ENCODE measurements at places on chromosomes 5 and 9.
A peak's percentile ranks its signal among the peaks of the same experiment; 100 is the strongest.

DNA sequence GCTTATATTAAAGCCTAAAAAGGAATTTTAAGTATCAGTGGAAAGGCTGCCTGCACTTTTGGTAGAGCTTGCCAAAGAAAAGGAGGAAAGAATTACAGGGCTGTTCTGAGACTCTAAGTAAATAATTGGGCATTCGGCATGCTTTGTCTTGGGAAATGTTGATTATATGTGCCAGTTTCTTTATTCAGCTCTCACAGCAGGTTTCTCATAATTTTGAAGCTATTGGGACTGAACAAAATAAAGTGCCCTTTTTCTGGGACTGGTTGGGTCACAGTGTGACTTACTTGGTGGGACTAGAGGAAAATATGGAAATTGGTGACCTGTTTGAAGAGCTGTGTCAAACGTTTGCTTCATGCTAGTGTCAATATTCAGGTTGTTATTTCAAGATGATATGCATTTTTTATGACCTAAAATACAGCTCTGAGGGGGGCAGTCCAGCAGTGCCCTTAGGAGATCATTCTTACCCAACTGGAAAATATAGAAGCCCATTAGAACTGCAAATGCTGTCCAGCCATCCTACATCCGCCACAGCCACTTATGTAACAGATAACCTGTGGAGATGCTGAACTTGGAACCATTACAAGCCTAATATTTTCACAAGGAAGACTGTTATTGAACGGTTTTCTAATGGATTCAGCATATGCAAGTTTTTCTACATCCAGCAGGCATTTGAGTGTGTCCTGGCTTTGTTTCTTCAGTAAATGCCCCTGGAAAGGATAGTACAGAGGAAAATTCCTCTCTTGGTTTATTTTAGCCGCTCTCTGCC is 122.4 kb downstream of the SNCAIP start:
- no peak overlapping the region for H3K27ac ChIP-seq
- H3K4me3 ChIP-seq = no peak overlapping the region
- H3K36me3 ChIP-seq = no peaks in the 10 kb centered on the region
- no peaks in the 10 kb centered on the region for H3K4me1 ChIP-seq

- H3K4me1 ChIP-seq = peaks cover 4% of the 10 kb centered on the region
- H3K27me3 ChIP-seq = peaks cover 5% of the 10 kb centered on the region
- H3K36me3 ChIP-seq = no peaks in the 10 kb centered on the region
- no peak overlapping the region for H3K27ac ChIP-seq
Observed at GRCh38 chr9:93308158-93308602, 124.2 kb downstream of the WNK2 start.

DNA sequence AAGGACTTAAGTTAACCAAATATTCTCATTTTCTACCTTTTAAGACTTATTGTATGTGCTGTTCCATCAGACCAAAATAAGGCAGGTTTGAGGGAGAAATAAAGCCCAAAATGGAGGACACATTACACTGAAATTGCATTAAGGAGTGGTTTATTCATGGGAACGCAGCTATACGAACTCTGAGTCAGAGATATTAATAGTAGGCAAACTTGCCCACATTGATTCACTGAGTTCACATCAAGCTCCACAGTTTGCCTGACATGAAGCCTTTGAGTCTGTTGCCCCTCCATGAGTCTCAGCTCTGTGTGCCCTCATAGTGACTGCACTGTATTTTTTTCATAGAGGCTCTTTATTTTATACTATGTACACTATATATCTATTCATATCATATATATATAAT is 135.0 kb upstream of the SNX2 start:
- H3K36me3 ChIP-seq = no peaks in the 10 kb centered on the region
- no peak overlapping the region for H3K4me3 ChIP-seq
- no peaks in the 10 kb centered on the region for H3K4me1 ChIP-seq
- peaks cover 6% of the 10 kb centered on the region for H3K27me3 ChIP-seq
- H3K27ac ChIP-seq = no peak overlapping the region
- no peak for DNase-seq

- no peaks in the 10 kb centered on the region for H3K27me3 ChIP-seq
- no peak for DNase-seq
- H3K27ac ChIP-seq = no peak overlapping the region
- H3K36me3 ChIP-seq = peaks cover 14% of the 10 kb centered on the region
Observed at GRCh38 chr9:112618385-112619009, 99.4 kb downstream of the INIP start.

DNA sequence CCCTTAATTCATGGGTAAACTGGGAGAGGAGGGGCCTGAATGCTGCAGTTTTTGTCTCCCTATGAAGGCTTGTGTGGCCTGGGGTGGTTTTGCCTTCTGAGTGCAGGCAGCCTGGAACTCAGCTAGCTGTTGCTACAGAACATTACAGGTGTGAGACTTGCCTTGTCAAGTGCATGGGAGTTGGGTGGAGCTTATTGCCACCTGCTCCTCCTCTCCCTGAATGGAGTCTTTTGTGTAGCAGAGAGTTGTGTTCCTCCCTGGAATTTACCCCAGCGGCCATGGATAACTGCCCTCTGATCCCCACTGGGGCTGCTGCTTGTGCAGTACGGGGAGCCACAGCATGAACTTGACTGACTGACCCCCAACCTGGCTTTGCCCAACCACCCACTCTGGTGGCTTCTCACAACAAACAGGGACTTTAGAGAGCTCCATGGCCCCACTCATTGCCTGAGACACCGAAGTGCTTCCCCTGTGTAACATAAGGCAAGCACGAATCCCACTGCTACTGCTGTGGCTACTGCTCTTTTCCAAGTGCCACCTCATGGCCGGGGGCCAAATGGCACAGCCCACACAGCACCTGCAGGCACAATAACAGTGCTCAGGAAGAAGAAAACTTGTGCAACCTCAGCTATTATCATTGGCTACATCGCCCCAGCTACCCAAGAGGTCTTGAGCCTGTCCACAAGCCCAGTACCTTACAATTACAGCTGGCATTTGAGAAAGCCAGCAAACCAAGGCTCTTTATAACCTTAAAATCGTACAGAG is 942.9 kb downstream of the CDH18 start:
- H3K4me1 ChIP-seq = no peaks in the 10 kb centered on the region
- no peaks in the 10 kb centered on the region for H3K27me3 ChIP-seq
- DNase-seq = no peak
- H3K4me3 ChIP-seq = no peak overlapping the region
- H3K27ac ChIP-seq = no peak overlapping the region

DNA sequence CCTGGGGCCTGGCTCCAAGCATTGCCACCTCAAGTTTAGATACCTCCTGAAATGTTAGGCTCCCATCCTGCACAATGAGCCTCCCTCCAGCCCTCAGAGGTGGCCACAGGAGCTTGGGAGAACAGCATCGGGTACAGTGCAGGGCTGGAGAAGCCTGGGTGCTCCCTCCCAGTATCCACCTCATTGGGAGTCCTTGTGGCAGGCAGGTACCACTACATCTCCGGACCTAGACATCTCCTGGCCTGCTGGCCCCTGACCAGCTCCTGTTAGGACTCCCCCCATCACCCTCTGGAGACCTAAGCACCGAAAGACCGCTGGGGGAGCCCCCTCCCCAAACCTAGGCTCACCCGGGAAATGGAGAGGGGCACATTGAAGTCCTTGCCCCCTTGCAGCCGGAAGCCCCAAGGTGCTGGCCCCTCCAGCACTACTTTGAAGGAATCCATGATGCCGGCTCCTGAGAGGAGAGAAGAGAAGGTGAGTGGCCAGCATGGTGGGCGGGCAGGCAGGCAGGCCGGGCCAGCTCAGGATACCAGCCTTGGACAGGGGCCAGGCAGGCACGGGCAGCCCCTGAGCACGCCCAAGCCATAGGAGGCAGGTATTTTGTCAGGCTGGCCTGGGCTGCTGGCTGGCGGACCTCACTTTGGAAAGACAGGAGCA is 1.2 kb downstream of the PDLIM7 start:
- peaks cover 11% of the 10 kb centered on the region for H3K36me3 ChIP-seq
- peak; percentile 42 for DNase-seq
- H3K27ac ChIP-seq = no peak overlapping the region
- peaks cover 51% of the 10 kb centered on the region for H3K4me1 ChIP-seq

DNA sequence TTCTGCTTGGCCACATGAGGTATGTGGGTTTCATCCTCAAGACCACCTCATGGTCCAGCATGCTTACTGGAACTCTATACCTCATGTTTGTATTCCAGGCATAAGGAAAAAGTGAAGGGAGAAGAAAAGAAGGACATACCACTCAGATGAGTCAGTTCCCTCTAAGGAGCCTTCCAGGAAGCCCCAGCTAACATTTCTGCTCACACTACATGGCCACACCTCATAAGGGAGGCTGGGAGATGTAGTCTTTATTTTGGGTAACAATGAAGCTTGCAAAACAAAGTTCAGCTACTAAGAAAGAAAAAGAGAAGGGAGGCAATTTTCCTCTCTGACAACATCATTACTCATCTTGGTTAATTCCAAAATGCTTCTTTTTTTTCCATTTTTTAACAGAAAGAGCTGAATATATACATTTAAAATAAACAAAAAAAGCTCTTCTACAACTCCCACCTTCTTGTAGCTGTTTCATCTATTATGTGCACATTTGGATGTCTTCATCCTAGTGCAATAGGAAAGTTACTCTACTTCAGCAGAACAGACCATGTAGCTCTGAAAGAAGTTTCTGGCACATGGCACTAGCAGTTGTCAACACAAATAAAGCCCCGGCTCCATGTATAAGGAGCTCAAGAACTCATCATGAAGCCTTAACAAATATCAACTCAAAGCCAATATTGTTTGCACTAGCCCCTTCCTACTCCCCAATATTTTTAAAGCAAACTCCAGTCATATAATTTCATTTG is 123.6 kb upstream of the CCDC112 start:
- H3K4me3 ChIP-seq = no peak overlapping the region
- no peaks in the 10 kb centered on the region for H3K36me3 ChIP-seq
- H3K27ac ChIP-seq = no peak overlapping the region
- H3K27me3 ChIP-seq = peaks cover 25% of the 10 kb centered on the region
- no peak for DNase-seq
- peaks cover 14% of the 10 kb centered on the region for H3K4me1 ChIP-seq

DNA sequence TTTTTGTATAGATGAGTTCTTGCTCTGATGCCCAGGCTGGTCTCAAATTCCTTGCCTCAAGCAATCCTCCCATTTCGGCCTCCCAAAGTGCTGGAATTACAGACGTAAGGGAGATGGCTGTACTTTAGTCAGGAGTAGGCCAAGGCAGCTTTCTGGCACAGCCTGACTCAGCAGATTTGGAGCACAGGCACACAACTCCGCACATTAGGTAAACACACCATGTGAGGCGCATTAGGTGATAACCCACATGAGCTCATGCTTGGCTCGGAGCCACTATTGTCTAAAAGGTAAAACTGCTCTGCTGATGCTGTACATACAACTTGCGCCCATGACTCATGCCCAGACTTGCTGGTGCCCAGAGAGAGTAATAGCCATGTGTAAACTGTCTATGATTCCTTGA is 1157.9 kb downstream of the TAF11L14 start:
- no peak for DNase-seq
- no peaks in the 10 kb centered on the region for H3K27me3 ChIP-seq
- H3K4me3 ChIP-seq = no peak overlapping the region

DNA sequence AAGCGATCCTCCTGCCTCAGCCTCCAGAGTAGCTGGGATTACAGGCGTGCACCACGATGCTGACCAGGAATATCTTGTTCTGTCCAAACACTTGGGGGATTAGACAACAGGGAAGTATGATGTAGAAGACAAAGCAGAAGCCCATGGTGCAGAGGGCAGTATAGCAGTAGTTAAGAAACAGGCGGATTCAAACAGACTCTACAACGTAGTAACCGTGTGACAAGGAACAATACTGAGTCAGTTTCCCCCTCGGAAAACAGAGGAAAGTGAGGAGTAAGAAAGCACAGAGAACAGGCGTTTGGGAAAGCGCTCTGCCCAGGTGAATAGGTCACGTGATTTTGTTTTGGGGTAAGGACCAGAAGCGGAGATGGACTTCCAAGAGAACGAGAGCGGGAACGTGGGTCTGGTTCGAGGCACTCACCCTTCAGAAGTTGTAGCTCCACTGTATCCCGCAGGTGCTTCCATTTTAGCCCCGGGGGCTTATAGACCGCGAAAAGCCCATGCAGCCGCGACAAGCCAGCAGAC is 306 bp downstream of the TRUB2 start:
- no peaks in the 10 kb centered on the region for H3K27me3 ChIP-seq
- H3K27ac ChIP-seq = peak overlapping the region; percentile 100
- no peak for DNase-seq
- peak overlapping the region; percentile 92 for H3K4me3 ChIP-seq
- peaks cover 78% of the 10 kb centered on the region for H3K36me3 ChIP-seq
- H3K4me1 ChIP-seq = peaks cover 34% of the 10 kb centered on the region

GRCh38 chr5:67577424-67577823 is 380.8 kb upstream of the CD180 start:
- H3K4me1 ChIP-seq = no peaks in the 10 kb centered on the region
- H3K36me3 ChIP-seq = peaks cover 2% of the 10 kb centered on the region
- H3K27me3 ChIP-seq = no peaks in the 10 kb centered on the region
- H3K27ac ChIP-seq = no peak overlapping the region
- H3K4me3 ChIP-seq = no peak overlapping the region

DNA sequence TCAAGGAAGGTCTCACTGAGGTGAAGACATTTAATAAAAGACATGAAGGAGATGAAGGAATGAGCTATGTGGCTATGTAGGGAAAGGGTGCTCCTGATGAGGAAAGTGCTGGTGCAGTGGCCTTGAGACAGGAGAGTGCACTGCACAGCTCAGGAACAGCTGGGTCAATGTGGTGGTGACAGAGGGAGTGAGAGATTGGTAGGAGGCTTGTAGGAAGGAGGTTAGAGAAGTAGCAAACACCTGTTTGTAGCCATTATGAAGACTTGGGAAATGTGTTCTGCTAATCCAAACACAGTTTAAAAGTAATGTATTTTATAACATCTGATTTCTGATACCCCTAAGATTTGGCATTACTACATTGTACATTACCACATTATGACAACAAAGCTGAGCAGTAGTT is 115.1 kb upstream of the MTAP start:
- H3K36me3 ChIP-seq = no peaks in the 10 kb centered on the region
- no peak overlapping the region for H3K4me3 ChIP-seq
- H3K4me1 ChIP-seq = peaks cover 75% of the 10 kb centered on the region
- no peak for DNase-seq

DNA sequence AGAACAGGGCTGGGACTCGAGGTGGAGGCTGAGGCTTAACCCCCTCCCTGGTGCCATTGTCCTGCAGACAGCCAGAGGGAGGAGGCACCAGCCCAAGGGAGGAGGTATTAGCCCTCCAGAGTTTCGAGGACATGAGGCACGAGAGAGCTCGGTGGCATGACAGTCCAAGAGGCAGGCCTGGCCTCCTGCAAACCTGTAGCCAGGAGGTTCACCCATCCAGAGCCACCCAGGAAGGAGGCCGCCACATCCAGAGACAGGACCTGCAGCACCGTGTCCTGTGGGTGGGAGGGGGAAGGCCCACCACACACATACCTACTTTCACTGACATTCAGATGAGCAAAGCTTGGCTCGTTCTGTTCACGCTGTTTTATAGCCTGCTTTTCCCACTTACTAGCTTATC is 75.2 kb upstream of the ADAMTS2 start:
- H3K4me1 ChIP-seq = no peaks in the 10 kb centered on the region
- H3K27ac ChIP-seq = no peak overlapping the region
- no peak overlapping the region for H3K4me3 ChIP-seq
- no peak for DNase-seq

DNA sequence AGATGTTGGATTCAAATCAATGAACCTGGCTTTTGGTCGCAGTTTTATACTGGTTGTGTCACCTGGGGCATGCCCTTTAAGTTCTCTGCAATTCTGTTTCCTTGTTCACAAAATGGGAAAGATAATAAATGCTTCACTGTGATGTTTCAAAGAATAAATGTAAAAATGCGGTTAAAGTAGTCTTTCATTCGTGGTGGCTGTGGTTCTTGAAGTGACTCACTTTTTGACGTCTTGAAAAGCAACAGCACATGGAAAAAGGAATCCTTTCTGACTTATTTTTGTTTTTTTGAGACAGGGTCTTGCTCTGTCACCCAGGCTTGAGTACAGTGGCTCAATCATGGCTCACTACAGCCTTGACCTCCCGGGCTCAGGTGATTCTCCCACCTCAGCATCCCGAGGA is 88.4 kb upstream of the SLIT3 start:
- H3K27ac ChIP-seq = no peak overlapping the region
- DNase-seq = no peak
- H3K27me3 ChIP-seq = peaks cover 11% of the 10 kb centered on the region
- peaks cover 1% of the 10 kb centered on the region for H3K4me1 ChIP-seq
- no peaks in the 10 kb centered on the region for H3K36me3 ChIP-seq

All from activated T-cell treated with anti-CD3 and anti-CD28 coated beads, Interleukin-2, amount 50 U/mL, for 24 hours (primary cell).